ENCODE measurements at places on chromosomes 2 and 18.

DNA sequence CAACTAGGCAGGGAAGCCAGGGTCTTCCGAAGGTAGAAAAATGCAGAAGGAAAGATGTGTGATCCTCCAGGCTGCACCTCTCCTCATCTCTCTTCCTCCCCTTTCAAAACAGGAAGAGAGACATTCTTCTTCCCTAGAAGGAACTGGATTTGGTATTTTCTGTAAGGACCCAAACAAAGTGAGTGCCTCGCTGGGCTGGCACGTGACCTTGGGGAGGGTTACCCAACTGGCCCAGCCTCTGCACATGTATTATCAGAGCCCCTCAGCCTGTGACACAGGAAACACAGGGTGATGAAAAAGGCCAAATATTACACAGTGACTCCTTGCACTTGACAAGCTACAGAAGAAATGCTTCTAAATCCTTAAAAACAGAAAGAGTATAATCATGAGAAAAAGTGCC, 2.3 kb downstream of the HJURP start:
- DNase-seq = no peak

DNA sequence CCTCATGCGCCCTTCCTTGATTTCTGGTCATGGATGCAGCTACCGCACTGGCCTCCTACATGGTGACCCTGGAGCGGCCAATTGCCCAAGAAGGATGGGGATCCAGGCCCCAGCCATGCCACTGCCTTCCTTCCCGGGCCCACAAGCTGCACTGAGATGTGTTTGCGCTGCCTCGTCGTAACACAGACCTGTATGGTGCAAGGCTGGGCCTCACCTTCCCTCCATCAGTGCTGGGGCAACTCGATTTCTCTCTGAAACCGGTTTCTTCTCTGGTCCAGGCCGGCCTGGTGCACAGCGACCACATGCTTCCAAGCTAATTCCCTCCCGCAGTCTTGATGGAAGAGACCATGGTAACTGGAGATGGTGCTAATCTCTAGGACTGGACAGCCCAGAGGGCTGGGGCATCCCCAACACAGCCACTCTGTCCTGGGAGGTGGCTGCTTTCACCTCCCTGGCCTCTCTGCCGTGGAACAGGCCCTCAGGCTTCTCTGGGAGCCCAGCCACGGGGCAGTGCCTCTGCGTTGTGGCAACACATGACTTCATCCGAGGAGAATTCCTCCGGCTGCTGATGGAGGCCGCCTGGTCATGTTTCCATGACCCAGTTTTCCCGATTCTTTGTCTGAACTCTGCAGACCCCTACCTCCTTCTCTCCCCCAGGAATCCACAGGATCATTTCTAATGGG, 184.2 kb downstream of the GLI2 start:
- DNase-seq = no peak

DNA sequence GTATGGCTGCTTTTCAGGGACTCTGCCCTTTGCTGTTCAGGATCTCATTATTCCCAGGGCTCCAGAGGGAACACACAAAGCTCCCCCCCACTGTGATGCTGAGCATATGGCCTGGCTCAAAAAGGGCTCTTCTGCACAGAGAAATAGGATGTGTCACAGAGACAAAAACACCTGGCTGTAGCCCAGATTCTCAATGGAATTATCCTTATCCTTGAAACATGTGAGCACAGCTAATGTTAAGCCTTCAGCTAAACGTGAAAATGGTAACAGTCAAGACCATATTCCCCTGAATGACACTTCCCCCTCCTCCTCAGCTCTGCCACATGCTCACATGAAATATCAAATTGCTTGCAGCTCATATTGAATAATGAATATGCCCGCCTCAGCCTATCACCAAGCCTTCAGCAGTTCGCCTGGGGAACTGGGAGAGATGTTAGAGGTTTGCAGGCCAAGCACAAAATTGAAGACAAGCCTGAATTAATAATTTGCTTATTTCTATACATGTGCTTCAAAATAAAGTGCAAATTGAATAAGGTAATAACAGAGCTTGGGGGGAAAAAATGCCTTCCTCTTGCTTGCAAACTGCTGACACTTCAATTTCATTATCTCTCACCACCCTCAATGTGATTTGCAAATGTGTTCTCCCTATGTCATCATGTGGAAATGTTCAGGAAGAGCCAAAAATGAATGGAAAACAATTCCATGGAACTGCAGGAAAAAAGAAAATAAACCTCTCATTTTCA, 181.0 kb upstream of the HNRNPA3 start:
- DNase-seq = peak; percentile 48

DNA sequence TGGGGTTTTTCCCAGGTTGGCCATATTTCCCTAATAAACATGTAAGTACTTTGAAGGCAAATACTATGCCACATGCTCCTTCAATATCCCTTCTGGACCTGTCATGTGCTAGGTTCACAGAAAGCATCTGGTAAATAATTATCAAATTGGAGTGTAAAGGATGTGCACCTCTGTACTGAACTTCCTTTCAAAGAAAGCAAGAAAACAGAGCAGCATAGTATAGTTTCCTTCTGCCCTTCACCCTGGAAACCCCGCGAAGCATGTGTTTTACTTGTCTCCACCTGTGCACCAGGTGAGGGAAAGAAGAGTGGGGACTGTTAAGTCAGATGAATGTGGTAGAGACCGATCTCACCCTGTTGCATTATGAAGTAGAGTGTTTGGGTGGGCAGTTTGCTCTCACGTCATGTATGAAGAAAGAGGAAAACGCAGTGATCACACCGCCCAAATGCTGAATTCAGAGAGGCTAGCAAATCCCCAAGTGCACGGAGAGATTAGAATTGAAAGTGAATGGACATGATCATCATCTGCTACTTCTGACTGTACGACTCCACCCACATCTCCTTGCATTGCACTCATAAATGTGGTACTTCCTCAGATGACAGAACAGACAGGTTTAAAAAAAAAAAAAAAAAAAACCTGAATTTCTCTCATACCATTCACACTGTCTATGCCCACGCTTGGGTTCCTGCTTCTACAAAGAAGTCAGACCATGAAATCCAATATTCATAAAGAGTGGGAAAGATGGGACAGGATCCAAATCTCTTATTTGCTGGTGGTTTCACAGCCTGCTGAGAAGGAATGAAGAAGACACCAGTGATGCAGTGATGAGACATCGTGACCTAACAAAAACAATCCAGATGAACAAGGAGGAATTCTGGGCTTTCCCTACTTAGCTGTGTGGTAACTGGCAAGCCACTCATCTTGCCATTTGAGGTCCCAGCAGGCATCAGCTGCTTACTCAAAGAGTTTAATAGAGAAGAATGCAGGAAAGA, 448.6 kb downstream of the BCL11A start:
- no peak for DNase-seq

- no peak for DNase-seq
Observed at GRCh38 chr2:210224941-210225672, at the start of gene ACADL. Gene ACADL (minus strand): TSS chr2:210225447. CDS start chr2:210225263, 184 bp downstream.

GRCh38 chr2:71781695-71782228, 328.4 kb downstream of the DYSF start:
- DNase-seq = no peak

GRCh38 chr2:21118302-21118920, 5.4 kb upstream of the TDRD15 start:
- peak; percentile 50 for DNase-seq

DNA sequence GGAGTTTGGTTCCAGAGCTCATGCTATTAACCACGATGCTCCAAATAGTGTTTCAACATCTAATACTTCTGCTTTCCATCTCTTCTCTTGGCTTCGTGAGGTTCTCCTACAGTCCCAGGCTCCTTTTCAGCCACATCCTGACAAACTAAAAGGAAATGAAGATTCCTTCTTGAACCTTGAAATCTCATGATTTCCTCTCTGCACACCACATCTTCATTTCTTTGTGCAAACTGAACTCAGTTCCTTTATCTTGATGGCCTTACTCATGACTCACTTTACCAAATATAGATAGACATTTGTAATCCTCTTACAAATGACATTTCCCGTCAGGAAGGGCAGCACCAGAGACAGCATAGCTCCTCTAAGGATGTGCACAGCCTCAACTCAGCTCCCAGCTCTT, 50.0 kb upstream of the ITGA4 start:
- no peak for DNase-seq

GRCh38 chr2:10204326-10205161, 82.0 kb downstream of the RRM2 start:
- DNase-seq = no peak

GRCh38 chr18:48953104-48953706, 2.4 kb upstream of the SMAD7 start:
- DNase-seq = no peak

- DNase-seq = no peak
Observed at GRCh38 chr2:66925128-66925527, 472.0 kb upstream of the ETAA1 start.

GRCh38 chr2:2547911-2548310, 216.8 kb upstream of the MYT1L start:
- no peak for DNase-seq

DNA sequence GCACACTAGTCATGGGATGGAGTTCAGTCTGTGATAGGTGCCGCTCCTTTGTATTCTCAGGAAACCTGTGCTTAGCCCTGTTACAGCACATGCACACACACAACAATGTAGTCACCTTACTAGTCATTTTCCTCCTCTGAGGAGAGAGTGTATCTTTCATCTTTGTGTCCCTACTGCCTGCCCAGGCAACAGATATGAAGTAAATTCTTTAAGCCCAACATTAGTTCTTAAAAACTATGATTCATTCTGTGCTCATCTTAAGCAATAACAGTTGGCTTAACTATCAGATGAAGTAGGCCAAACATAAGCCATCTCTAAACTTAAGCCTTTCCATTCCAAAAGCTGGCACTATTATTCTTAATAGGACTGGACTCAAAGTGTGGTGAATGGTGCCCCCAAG, 186.5 kb downstream of the LNPK start:
- no peak for DNase-seq

GRCh38 chr2:234495251-234496054, 1.4 kb downstream of the ARL4C start:
- DNase-seq = no peak

- DNase-seq = peak; percentile 25
Observed at GRCh38 chr2:101307950-101308431, 510 bp downstream of the RNF149 start.

GRCh38 chr2:10233131-10234012, 69.3 kb upstream of the HPCAL1 start:
- no peak for DNase-seq

- no peak for DNase-seq
Observed at GRCh38 chr2:168775837-168776236, 26.6 kb upstream of the NOSTRIN start.

DNA sequence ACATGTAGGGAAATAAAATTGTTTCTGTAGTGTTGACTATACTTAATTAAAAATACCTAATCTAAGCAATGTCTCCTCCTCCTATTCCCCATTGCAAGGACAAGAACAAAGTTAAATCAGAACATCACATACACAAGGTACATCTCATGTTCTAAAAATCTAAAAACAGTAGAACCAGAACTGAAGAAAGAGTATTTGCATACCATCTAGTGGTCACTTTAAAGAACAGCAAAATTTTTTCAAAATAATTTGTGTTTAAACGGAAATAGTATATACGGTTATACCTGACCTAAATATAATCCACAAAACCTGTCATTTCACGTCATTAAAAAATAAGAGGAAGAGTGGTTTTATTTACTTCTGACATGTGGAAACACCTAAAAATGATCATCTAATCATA, 294.3 kb upstream of the KCNH7 start:
- no peak for DNase-seq

- no peak for DNase-seq
Observed at GRCh38 chr2:241120440-241120839, 18.4 kb upstream of the MTERF4 start.

DNA sequence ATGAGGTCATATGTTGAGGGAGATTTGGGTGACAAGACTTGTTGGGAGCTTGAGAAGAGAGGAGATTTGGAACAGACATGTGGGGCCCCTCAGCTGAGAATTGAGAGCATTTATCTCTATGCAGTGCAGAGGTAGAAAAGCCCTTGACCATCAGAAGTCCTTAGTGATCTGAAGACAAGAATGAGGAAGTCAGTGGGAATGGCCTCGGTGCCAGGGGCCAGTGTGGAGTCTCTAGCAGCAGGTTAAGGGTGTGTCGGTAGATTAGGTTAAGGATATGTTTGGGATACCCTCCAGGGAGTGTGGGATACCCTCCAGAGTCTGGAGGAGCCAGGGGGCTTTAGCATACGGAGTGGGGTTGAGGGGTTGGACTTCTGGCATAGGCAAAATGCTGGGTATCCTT, 41.6 kb downstream of the FBXO48 start:
- no peak for DNase-seq

DNA sequence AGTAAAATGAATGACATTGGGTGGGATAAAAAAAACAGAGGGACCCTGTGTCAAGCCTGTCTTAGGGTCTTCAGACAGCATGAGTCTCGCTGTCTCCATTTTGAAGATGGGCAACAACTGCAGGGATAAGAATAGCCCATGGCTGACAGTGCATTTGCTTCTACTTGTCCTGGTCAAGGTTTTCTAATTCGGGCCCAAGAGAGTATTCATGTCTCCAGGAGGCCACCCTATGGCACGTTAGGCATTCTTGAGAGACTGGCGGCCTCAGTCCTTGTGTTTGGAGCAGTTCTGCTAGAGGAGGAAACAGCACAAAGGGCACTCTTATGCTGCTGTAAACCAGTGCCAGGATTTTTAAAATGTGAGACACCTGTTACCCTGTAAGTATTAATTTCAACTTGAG, 9.5 kb upstream of the MYL1 start:
- DNase-seq = no peak

DNA sequence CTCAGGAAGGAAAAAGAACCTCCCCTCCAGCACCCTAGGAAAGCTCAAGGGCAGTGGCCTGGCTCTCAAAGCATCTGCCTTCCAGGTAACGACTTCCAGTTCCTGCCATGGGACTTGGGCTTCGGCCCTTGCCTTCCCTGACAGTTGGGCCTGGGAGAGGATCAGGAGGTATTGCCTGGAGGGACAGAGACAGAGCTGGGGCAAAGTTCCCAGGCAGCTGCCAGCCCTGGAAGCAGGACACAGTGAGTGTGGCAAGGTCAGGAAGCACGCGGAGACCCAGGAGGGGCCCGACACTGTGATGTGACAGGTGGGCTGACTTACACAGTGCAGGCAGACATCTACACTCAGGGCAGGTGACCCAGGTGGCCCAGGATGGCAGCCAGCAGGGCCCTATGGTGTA, 87.5 kb upstream of the BOD1L2 start:
- no peak for DNase-seq

DNA sequence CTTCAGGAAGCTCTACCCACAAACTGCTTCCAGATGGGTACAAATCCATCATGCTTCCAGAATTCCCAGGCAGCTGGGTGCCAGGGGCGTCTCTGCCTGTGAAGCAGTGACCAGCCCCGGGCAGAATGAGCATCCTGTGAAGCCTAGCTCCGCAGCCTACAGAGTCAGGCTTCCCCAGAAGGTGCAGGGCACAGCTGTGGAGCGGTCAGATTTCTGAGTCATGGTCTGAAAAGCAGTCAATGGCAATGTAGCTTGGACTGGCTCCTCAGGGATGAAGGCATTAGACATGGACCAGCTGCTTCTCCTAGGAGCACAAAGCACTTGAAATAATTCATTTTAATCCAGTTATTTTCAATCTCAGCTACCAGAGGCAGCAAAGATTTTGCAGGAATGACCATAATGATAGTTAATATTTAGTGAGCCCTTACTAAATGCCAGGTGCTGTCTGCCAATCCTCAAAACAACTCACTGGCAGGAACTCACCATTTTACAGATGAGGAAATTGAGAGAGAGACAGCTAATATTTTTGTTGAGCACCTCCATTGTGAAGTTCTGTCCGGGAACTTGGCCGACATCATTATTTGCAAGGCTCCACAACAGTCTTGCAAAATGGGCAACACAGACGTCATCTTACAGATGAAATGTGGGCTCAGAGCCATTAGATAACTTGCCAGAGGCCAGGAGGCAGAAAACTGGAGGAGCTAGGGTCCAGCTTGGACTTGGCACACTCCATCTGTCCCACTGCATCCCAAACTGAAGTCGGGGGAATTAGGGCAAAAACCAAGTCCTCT, 31.7 kb downstream of the ACMSD start:
- no peak for DNase-seq
